Pulmonary artery endothelial cell (primary cell): ENCODE measurements at places on chromosomes 11 and 22. TPM values are rescaled to one million over a fixed set of nuclear protein-coding genes. Genes with fewer than 3 reads are reported as not detected.

DNA sequence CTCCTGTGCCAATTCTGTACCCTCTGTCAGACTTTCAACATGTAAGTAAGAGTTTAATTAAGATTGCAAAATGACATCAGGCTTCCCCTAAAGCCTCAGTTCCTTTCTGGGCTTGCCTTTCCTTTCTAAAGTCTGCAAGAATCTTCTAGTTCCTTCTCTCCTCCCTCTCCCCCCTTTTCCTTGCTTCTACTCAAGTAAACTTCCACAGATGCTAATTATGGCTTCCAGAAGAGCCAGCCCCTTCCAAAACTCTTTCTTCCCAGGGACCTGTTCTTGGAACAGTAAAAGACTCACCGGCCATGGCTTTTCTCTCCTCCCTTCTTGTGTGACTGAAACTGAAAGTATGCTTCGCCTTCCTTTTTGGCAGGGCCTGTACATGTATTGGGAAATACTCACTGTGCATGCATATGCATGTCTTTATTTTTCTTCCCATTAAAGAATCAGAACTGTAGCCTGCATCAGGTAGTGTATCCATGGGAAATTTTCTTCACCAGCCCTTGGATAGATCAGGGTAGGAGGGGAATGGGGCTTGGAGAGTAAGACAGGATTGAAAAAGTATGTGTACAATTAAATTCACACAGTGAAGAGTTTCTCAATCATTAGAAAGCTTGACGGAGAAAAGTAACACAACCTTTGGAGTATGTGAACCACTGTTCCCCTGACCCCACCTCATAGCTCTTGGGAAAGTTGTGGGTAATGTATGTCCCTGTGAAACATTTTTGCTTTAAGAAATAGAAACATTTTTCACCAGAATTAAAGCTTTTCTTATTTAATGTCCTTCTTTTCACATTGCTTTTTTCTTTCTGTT is at the start of gene CASP1:
Gene CASP1 (minus strand): TSS at position 332 of the 808 bp plus-strand sequence. CDS start 31 bp downstream, at position 301.
- peak; percentile 26 for DNase-seq

DNA sequence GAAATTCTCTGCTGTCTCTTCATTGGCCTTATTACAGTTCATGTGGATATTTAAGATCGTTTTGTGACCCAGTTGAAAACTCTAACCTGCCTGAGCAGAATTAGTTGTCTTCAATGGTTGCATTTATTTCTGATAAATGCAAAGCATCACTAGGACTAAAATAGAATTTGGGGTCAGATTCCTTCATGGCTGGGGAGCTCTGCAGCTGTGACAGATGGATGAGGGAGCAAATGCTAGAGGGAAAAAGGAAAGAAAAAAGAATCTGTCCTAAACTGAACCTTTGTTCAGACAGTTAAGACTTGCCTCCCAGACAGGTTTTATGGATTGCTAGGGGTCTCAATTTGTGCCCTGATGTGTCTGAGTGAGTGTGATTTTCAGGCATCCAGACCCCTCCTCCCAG is 113.0 kb downstream of the SYT9 start:
- no peak for DNase-seq

GRCh38 chr22:41501209-41501608 is 32.3 kb downstream of the ACO2 start:
- no peak for DNase-seq

GRCh38 chr11:126477535-126478305 is 122.2 kb downstream of the ST3GAL4 start:
- no peak for DNase-seq

DNA sequence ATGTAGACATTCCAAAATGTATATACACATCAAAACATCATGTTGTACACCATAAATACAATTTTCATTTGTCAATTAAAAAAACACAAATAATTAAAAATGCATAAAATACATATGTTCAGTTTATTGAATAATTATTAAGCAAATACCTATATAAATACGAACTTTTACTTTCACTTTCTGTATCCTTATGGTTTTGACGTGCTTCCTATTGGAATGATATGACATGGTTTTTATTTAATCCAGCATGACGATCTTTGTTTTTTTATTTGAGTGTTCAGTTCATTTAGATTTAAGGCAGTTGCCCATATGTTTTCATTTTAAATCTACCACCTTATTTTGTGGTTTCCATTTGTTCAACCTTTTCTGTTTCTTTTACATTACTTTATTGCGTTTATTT is 198.3 kb upstream of the PLET1 start:
- DNase-seq: no peak

DNA sequence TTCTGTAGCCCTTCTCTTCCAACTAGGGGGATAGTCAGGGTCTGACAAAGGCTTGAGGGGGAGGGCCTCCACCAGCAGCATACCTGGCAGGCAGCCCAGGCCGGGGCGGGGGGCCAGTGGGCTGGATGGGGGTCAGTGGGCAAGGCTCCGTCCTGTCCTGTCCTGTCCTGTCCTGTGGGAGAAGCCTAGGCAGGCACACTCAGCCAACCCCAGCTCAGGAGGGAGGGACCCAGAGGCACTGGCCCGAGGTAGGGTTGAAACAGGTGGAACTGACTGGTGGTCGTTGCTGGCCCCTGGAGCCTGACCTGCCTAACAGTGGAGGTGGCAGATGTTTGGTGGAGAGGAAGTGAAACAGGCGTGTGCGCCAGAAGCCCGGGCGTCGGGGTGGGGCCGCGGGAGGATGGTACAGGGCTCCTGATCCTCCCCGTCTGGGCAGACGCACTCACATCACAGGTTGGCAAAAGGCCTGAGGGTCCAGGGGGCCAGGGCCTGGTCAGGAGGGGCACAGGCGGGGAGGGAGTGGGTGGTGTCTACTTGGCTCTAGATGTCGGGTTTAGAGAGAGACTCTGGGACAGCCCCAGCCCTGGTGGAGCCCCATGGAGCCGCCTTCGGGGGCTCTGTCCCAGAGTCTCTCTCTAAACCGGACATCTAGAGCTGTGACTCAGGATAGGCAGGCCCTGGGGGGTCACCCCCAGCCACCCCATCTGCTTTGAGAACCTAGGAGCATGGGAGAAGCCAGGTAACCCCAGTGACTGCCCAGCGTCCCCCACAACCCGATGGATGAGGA is 32.5 kb upstream of the GRAMD4 start:
- DNase-seq: no peak

DNA sequence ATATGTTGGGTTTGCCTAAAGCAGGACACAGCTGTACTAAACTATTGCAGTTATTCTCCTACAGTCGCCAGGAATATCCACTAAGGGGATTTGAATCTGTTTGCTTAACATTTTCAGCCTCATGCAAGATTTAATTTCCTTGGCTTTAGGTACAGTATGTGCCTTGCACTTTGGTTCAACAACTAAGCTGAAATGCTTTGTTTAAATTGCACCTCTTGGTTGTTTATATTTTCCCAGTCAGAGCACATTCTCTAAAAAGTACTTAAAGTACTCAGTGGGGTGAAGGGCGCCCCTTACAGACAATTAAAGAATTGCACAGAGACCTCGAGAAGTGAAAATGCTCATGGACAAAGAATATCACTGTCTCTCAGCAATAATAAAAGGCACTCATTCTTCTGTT is 107.8 kb upstream of the MTNR1B start:
- no peak for DNase-seq

- DNase-seq: no peak
Measured at GRCh38 chr11:14065141-14065540, 102.6 kb downstream of the SPON1 start.

DNA sequence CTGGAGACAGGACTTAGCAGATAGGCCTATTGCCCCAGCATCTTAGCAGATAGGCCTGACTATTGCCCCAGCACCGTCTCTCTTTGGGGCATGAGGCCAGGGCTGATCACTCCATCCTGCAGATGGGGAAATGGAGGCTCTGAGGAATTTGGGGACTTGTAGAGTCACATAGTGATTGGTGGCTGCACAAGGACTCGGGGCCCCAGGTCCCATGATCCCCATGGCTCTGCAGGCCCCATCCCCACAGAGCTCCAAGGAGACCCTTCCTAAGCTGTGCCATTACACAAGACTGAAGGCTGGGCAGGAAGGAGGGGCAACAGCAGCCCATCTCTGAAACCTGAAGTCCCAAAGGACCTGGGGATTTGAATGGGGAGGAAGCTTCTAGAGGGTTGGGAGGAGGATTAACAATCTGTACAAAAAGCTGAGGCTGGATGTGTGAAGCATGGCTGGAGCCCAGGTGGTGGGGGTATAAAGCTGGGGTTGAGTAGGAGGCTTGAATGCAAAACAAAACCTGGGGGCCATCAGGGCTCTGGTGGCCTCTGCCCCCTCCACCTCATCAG is 1.6 kb downstream of the ARAP1 start:
- no peak for DNase-seq

- DNase-seq: no peak
Measured at GRCh38 chr11:134363592-134363991, 31.8 kb downstream of the GLB1L2 start.

DNA sequence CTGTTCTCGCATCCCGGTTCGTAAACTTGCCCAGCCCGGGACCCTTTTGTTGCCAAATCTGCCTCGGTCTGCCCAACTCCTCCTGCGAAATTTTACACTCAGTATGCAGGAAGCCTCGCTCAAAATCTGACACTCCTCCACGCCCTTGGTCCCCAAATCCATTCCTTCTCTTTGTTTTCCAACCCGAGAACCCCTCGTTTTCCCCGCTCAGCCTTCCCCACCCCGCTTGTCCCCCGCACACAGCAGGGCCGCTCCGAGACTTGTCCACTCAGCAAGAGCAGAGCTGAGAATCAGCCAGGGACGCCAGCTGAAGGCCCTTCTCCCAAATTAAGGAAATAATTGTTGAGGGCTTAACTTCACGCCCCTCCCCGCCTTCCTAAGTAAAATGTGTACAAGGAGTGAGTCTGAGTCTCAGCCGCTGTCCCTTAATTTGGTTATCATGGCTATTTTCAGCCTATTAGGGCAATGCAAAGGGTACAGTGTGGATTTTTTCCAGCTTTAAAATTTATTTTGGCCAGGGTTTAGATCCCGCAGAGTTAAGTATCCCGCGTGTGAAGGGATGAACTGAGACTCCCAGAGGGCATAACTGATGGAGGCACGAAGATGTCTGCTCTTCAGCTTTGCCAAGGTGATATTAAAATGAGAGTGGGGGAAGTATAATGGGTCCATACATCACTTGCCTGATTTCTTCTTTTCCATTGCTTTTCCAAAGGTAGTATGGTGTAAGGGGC is 581 bp upstream of the FBXO3 start:
- no peak for DNase-seq

DNA sequence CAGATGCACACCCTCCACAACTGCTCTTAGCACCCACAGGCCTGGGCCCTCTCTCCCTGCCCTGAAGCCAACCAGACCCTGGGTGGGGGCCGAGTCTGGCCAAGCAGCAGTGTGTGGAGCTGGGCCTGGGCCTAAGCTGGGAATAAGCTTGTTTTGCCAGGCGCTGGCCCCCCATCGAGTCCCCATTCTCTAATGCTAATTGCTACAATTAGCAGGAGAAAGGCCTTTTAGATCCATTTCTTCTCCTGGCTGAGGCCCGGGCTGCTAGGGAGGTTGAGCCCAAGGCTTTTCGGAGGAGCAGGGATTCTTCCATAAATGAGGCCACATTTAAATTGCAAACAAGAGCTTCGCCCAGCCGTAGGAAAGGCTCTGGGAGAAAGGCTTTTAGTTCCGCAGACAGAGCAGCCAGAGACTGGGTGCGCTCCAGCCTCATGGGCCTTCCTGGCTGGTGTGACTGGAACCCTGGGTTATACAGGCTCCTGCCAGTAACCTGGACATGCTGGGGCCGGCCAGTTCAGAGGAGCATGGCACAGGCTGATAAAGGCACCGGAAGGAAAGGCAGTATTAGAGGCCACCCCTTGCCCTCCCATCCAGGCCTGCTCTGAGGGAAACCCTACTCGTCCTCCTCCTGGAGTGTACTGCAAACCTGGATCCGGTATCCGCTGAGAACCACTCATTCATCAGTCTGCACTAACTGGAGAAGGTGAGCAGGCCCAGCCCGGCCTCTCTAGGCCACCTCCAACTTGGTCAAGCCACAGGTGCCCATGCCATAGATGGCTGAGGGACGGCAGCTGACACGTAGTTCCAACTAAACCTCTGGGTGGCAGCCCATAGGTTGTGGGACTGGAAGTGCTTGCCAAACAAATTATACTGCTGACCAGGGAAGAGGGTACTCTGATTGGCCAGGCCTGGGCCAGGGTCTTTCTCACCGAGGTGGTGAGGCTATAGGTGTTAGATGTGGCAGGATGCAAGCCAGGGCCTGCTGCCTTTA is 6.2 kb downstream of the KCNQ1OT1 start:
- DNase-seq: no peak

GRCh38 chr11:18056561-18057181 is 10.6 kb upstream of the TPH1 start:
- DNase-seq: no peak

DNA sequence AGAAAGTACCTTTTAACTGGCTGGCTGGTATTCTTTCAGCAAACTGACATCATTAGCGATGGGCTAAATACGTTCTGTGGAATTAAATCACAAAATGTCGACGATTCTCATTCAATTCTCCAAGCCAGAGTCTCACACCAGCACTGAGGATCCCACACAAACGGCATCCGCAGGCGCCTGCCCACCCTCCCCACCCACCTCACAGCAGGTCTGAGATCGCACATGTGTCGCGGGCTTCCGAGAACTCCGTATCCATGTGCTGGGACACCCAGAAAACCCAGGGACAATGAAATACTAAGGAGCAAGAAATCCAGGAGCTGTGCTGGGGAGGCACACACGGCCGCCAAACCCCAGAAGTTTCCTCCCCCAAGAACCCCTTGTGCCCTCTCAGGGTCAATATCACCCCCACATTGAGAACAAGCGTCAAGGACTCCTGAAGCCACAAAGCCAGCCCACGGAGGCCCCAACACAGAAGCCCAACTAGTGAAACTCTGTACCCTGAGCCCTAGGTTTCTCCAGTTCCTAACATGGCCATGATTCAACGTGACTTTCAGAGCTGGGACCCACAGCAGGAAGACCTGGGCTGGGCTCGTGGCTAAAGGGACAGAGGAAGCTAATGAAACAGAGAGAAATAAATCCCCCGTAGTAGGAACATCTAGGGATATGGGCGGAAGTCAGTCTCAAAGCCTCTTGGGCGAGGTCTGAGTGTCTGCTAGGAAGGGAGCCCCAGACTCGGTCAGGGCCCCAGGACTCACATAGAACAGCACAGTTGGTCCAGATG is 8.0 kb downstream of the TOLLIP start:
- DNase-seq: no peak

DNA sequence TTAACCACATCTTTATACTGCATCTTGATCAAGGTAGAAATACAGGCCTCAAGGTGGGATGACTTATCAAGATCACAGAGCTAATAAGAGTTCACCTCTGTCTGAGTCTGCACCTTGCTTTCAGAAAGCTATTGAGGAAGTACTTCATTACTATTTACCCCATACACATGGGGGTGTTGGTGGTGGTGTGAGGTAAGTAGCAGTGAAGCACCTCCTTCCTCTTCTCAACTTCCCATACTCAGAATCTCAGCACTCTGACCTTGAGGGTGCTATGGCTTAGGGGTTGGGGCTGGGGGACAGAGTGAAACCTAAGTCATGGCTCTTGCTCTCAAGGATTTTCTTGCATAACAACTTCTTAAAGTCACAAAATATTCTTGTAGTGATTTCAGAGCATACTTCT is 56.9 kb downstream of the ME3 start:
- no peak for DNase-seq

Gene NXPE2
- total RNA-seq: not detected in 2 replicates

Gene HBG1
- total RNA-seq: not detected in 2 replicates
